ENCODE measurements at places on chromosomes 11 and 22.

DNA sequence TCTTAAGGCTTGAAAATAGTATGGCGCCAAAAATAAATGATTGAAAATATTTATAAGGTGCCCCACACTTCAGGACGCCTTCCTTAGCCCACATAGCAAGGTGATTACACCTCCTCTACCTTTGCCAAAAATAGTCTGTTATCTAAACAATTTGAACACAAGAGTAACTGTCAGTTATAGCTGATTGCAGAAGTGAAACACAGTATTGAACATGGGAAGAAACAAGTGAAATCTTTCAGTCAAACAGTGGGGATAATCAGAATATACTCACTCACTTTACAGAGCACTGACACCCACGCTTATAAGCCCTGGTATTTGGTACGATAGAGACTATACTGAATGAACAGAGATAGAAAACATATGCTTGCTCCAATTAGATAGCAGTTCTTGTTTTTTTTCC is 203.1 kb downstream of the RAB38 start:
- DNase-seq = no peak

GRCh38 chr11:2662024-2662312 is 37.8 kb downstream of the KCNQ1OT1 start:
- DNase-seq = no peak

- no peak for DNase-seq
Measured at GRCh38 chr11:124080327-124081001, 34.8 kb upstream of the VWA5A start.

DNA sequence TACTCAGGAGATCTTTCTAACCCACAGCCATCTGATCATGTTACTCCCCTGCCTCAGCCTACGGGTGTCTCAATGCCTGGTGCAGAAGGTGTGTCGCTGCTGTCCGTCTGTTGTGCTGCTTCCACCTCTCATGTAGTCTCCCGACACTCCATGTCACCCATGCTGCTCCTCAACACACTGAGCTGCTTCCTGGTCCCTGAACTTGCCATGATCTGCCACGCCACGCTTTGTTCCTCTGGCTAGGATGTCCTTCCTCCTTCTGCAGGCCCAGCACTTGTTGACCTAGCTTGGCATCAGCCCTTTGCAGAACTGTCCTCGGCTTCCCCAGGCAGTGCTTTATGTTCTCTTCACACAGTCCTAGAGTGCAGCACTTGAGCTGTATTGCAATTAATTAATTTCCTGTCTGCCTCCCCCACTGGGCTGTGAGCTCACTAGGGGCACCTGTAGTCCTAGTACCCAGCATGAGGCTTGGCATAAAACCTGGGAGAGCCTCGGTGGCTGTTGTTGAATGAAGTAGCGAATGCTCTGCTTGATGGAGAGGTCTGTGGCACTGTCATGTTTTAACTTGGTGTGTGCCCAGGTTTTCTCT is 9.5 kb downstream of the GTPBP1 start:
- DNase-seq = no peak

DNA sequence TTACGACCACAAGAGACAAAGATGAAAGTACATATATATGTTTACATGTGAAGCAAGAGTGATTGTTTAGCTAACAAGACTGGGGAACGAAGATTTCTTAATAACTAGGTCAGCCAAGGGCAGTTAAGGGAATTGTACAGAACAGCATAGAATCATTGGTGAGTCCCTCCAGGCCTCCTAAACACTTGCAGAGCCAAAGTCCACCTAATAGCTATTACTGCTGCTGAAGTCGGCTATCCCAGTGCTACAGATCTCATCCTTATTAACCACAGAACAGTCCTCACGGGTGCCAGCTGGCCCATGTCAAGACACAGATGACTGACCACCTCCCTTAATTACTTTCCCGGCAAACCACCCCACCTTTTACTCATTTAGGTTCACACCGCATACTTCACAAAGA is 68.5 kb upstream of the OPCML start:
- DNase-seq = no peak

DNA sequence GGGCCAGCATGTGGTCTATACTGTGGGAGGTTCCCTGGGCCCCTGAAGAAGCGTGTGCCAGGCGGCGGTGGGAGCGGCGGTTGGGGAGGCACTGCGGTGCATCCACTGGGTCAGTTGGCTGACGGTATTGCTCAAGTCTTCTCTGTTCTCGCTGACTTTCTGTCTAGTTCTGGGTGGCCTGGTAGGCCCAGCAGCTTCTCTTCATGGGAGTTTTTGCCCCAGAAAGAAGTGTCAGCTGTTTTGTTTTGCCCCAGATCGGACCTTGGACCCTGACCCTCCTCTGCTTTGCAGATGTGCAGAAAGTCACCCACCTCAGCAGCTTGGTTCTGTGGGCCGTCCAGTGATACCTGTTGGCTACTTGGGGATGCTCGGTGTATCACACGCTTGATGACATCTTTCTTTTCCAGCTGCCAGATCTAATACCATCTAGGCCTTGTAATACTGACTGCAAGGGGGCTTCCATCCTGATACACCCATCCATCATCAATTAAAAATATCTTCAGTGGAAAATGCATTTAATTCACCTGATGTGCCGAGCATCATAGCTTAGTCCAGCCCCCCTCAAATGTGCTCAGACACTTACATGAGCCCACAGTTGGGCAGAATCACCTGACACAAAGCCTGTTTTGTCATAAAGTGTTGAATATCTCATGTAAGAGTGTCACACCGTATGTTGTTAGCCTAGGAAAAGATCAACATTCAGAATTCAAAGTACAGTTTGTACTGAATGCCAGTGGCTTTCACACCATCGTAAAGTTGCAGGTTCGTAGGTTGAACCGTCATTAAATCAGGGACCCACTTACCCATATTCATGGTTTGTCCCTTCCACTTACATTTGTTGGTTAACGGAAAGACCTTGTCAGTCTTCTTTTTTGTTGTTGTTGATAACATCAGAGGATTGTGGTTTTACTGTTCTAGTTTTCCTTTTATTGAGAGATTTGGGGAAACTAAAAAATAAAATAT is 13.9 kb downstream of the ZBED4 start:
- no peak for DNase-seq

GRCh38 chr11:73315293-73316020 is 7.4 kb downstream of the ARHGEF17 start:
- DNase-seq = no peak

DNA sequence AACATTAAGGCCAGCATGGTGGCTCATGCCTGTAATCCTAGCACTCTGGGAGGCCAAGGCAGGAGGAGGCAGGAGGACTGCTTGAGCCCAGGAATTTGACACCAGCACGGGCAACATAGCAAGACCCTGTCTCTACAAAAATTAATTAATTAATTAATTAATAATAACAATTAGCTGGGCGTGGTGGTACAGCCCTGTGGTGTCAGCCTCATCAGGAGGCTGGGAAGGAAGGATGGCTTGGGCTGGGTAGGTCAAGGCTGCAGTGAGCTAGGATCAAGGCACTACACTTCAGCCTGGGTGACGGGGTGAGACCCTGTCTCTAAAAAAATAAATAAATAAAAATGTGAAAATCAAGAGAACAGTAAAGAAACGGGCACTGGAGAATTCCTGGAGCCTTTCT is 1.4 kb downstream of the ARFGAP3 start:
- DNase-seq = no peak

DNA sequence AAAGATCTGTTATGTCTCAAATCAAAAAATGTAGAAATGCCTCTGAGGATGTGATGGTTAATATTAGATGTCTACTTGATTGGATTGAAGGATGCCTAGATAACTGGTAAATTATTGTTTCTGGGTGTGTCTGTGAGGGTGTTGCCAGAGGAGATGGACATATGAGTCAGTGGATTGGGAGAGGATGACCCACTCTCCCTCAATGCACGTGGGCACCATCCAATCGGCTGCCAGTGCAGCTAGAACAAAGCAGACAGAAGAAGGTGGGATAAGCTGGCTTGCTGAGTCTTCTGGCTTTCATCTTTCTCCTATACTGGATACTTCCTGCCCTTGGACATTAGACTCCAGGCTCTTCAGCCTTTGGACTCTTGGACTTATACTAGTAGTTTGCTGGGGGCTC is 430.3 kb downstream of the SOX6 start:
- DNase-seq = no peak

GRCh38 chr11:62115085-62115694 is 8.6 kb upstream of the INCENP start:
- no peak for DNase-seq

GRCh38 chr11:2755071-2755470 is 55.3 kb upstream of the KCNQ1OT1 start:
- DNase-seq = no peak

GRCh38 chr22:48197189-48197690 is 1434.8 kb downstream of the TBC1D22A start:
- no peak for DNase-seq

GRCh38 chr11:106101819-106102218 is 24.4 kb downstream of the AASDHPPT start:
- no peak for DNase-seq

- no peak for DNase-seq
Measured at GRCh38 chr11:94139416-94139815, 10.8 kb downstream of the PANX1 start.

- DNase-seq = no peak
Measured at GRCh38 chr22:19735665-19736510, 12.5 kb downstream of the GP1BB start.

- peak; percentile 87 for DNase-seq
Measured at GRCh38 chr11:76318744-76319384, 62.1 kb downstream of the THAP12 start.

GRCh38 chr11:2898366-2899079 is 12.9 kb upstream of the CDKN1C start:
- no peak for DNase-seq

GRCh38 chr11:131073167-131073566 is 156.9 kb upstream of the SNX19 start:
- DNase-seq = no peak

DNA sequence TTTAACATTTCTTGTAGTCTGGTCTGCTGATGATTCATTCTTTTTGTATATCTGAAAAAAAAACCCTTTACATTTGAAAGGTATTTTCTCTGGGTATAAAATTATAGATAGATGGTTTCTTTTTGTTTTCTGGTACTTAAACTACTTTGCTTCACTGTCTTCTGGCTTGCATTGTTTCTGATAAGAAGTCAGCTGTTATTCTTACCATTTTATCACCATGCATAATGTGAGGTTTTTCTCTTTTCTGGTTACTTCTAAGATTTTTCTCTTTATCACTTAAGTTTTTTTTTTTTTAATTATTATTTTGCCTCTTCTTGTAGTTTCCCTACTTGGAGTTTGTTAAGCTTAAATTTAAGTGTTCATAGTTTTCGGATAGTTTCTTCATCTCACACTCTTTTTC is 84.7 kb downstream of the HSD17B12 start:
- no peak for DNase-seq

GRCh38 chr11:75632450-75632849 is 36.4 kb downstream of the MAP6 start:
- no peak for DNase-seq

- DNase-seq = no peak
Measured at GRCh38 chr11:120978701-120979100, 45.2 kb upstream of the TBCEL start.

GRCh38 chr11:35063488-35063931 is 75.5 kb upstream of the CD44 start:
- no peak for DNase-seq

DNA sequence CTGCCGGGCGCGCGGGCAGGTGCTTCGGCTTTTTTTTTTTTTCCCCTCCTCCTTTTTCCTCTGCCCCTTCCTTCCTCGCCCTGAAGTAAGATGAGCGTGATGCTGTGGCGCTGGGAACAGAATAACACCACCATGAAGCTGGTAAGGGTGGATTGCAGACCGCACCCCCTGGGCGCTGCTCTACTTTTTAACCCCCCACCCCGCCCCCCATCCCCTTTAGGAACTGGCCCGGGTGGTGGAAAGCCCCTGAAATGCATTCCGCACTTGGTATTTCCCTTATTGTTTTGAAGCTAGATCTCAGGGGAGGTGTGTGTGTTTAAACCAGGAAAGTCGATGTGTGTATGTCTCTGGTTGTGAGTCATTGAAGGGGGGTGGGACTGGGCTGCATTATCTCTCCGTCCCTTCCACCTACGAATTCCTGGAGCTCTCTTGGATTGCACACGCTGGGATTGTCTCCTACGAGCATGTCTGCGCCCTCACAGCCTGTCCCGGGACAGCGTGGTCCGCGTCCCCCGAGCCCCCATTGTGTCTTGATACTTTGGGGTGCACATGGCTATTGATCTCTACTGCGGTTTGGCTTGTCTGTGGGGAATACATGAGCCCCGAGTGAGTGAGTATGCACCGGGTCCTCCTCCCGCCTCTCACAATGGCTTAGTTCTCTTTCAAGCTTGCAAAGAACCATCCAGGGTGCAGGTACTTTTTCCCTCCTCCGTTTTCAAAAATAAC is 64.9 kb downstream of the NAV2 start:
- peak; percentile 51 for DNase-seq

- no peak for DNase-seq
Measured at GRCh38 chr22:38772623-38772873, 16.8 kb upstream of the SUN2 start.

- no peak for DNase-seq
Measured at GRCh38 chr11:96391698-96392307, 2.0 kb downstream of the JRKL start.

DNA sequence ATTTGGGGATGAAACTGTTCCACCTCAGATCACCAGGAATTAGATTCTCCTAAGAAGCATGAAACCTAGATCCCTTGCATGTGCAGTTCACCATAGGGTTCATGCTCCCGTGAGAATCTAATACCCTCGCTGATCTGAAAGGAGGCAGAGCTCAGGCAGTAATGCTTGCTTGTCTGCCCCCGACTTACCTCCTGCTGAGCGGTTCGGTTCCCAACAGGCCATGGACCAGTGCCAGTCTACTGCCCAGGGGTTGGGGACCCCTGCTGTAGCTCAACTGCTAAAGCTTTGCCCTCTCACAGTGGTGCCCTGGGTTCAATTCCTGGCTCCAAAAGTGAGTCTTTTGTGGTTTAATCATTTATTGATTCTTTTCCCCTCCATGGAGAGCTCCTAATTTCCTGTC is 3.4 kb downstream of the JAML start:
- DNase-seq = no peak

DNA sequence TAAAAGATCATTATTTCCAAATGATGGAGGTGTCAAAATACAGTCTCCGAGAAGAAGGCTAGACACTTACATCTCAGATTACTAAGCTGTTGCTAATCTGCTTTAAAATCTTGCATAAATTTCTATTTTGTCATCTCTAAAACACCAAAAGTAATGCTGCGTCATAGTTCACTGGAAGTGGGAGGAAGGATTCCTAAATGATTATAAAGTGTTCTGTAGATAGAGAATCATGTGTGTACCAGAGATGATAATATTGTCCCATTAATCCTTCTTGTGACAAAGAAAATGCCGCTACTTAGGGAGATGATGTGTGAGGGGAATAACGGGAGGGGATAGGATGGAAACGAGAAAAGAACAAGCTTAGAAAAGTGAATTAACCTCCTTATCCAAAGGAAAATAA is 268.6 kb downstream of the JRKL start:
- DNase-seq = no peak

- no peak for DNase-seq
Measured at GRCh38 chr22:27676545-27677213, 124.9 kb downstream of the MN1 start.

DNA sequence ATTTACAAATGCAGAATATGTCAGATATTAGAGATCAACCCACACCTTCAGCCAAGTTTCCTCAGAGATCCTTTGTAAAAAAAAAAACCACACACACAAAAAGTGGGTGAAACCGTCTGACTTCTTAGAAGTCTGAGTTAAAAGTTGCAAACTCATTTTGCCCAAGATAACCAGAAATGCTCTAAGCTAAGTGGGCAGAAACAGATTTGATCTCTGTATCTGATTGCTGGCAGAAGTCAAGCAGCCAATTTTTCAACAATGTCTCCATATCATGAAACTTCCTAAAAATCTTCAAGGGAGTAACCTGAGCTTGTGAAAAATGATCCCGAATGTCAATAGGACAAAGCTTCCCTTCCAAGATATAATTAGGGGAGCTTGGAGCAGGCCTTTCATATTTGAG is 28.6 kb upstream of the ATXN10 start:
- DNase-seq = no peak
